Type B pancreatic cell (in vitro differentiated cells): ENCODE measurements at places on chromosomes 1 and 21.
A peak's percentile ranks its signal among the peaks of the same experiment; 100 is the strongest.

- DNase-seq = no peak
These were observed at the start of gene SLC30A2 for GRCh38 chr1:26045722-26046245. Gene SLC30A2, minus strand, starts transcription at chr1:26046118. Its CDS starts 222 bp downstream, at chr1:26045896.

- no peak for DNase-seq
These were observed 14.3 kb upstream of the SPEN start for GRCh38 chr1:15833069-15833679.

DNA sequence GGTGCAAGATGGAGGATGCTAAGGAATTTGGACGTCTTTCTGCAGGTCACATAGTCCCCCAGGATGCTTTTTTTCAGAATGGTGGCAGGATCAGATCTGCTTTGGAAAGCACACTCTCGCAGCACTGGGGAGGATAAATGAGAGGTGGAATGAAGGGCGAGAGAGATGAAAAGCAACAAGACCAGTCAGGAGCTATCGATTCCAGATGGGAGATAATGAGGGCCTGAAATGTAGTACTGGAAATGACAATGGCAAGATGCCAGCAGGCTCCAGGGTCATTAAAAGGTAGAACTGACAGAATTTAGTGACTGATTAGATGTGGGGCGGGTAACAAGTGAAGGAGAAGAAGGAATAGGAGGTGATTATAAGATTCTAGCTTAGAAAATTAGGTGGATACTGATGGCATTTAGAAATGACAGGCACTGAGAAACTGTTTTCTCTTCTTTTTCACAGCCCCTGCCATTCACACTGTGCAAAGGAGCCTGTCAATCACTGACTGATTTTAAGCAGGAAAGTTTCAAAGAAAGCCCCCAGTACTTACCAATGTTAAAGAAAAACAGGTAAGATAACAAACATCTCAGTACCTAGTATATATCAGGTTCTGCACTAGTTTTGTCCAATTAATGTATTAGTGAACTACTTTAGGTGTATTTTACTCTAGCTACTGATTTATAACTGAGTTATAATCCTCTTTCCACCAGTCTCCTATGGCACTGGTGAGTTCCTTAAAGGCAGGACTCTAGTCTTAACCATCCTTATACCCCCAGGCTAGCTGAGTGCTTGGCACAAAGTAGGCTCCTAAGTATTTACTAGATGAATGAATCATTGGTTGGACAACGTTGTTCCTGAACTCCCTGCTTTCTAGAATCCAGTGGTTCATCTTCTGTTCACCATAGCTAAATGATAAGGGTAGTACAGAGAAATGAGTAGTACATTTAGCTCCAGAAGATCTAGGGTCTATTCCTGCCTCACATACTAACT lies 9.2 kb downstream of the PIGM start:
- DNase-seq = no peak

GRCh38 chr1:152870831-152871730 lies 7.0 kb upstream of the SMCP start:
- DNase-seq = no peak

DNA sequence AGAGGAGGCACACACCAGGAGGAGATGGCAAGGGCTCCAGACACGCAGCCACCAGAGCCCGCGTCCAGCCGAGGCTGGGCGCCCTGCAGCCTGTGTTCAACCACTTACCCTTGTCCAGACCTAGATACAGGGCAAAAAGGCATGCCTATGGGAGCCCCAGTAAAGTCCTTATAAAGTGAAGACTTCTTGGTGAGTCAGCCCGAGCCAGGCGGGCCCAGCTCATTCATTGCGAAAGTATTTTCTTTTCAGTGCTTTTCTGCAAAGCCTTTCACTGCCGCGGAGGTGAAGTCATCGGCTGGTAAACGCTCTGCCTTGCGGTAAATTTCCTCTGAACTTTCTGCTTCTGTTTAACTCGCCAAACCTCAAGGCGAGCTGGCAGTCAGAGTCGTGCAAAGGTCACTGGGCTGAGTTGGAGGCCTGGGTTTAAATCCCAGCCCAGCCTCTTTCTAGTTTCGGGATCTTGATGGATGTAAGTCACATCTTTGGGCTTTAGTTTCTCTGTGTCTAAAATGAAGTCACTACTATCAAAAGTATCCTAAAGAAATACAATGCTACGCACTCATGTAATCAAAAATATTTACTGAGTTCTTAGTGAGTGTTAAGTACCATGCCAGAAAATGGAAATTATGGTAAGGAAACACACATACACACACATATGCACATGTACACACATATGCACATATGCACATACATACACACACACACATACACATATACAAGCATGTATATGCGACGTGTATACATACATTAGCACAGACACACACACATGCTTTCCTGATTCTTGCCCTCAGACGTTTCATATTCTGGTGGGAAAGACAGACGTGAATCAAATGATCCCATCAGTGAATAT lies 54.7 kb upstream of the IFFO2 start:
- DNase-seq = peak; percentile 74

- DNase-seq = no peak
These were observed 55.4 kb downstream of the SPEN start for GRCh38 chr1:15902882-15903281.

DNA sequence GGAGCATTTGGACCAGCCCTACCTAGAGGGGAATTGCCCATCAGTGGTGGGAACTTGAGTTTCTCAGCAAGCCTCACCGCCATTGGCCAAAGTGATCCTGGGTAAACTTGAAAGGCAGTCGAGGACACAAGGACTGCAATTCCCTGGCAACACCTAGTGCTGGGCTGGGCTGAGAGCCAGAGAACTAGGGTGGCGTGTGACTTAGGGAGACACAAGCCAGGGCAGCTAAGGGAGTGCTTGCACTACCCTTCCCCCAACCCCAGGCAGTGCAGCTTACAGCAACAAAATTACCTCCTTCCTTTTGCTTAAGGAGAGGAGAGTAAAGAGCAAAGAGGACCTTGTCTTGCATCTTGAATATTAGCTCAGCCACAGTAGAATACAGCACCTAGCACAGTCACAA lies 176.9 kb upstream of the PRMT6 start:
- no peak for DNase-seq

- no peak for DNase-seq
These were observed 12.4 kb downstream of the RUNX1 start for GRCh38 chr21:35036465-35037383.

- no peak for DNase-seq
These were observed 30.6 kb upstream of the BMP8B start for GRCh38 chr1:39819091-39819812.

GRCh38 chr21:33892853-33893252 lies 22.8 kb downstream of the ATP5PO start:
- no peak for DNase-seq

DNA sequence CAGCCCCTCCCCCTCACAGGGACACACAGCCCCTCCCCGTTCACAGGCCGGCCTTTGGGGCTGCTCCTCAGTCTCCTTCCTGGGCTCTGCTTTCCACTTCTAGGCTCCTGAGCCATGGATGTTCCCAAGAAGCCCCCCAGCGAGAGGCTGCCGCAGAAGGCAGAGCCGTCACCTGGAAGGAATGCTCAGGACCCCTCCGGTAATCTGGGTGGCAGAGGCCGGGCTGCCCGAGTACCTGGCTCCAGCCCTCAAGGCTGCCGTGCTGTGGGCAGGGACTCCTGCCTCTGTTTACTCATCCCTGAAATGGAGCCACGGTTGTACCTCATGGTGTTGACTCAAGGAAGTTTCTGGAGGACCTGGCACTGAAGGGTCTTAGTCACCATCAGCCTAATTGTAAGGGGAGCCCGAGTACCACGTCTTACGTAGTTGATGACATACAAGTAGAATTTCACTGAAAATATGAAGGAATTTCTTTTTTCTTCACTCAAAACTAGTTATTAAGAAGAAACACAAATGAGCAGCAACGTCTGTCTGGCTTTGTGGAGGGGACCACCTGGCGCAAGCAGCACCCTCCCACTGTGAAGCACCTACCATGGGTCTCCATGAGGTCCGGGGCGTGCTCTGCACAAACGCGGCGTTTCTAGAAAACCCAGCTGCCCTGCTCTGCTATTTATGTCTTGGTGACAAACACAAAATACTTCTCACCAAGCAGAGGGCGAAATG lies 33.7 kb downstream of the PRDM15 start:
- DNase-seq = no peak

GRCh38 chr1:182191381-182192115 lies 130.0 kb upstream of the ZNF648 start:
- no peak for DNase-seq

GRCh38 chr1:151815716-151816327 lies 10.6 kb upstream of the LINGO4 start:
- DNase-seq = no peak

- DNase-seq = no peak
These were observed 102.6 kb downstream of the KIAA0319L start for GRCh38 chr1:35454616-35455015.

DNA sequence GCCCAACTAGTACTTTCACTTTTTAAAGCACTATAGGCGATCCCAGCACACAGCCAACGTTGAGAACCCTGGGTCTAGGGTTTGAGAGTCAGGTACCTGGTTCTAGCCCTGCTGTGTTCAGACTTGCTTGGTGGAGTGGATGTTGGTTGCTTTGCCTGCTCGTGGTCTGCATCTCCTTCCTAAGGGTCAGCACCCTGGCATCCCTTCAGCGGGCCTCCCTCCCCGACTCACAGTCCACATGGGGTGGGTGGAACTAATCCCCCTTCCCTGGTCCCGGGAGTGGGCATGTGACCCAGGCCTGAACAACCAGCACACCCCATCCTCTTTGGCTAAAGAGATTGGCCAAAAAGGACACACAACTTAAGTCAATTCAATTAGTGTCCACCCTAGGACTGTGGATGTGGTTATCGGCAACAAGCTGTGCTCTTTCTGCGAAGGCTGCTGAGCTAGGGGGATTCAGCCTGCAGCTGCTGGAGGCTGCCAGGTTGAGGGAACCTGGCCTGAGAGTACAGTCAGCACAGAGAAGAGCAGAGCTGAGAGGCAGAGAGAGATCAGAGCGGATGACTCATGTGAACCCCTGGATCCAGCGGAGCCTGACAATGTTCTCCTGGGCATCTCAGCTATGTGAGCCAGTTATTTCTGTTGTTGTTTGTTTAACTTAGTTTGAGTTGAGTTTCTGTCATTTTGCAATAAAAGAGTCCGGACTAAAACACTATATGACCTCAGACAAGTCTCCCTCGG lies 138.9 kb downstream of the ACTL8 start:
- no peak for DNase-seq

- DNase-seq = no peak
These were observed 172.3 kb downstream of the TPR start for GRCh38 chr1:186202776-186203175.
